ENCODE measurements at places on chromosomes 2 and 18.

- DNase-seq, result no peak
Observed at GRCh38 chr2:113703386-113704299, 52.8 kb downstream of the SLC35F5 start.

DNA sequence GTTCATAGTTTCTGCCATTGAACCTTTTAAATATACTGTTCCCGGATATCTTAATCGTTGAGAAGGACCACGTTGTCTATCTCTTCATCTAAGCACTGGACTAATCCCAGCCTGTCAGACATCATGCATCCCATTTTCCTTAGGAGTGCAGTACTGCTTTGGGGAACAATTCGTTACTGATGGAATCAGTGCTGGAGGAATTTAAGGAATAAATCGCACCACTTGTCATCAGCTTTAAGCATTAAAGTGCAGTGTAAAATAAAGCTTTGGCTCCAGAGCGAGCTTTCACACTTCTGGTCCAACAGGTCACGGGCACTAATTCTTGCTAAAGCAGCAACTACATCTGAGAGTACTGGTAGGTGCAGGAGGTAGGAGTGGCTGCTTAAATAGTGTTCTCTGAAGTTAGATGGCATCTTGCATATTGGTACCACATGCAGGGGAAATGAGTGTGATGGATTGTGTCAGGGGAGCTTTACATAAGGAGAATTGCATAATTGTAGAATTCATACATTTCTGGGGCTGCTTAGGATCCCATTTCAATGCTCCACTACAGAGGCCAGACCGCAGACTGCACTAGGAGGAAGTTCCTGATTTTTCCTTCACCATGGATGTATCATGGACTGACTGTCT lies 105.7 kb upstream of the RASGRP3 start:
- no peak for DNase-seq

DNA sequence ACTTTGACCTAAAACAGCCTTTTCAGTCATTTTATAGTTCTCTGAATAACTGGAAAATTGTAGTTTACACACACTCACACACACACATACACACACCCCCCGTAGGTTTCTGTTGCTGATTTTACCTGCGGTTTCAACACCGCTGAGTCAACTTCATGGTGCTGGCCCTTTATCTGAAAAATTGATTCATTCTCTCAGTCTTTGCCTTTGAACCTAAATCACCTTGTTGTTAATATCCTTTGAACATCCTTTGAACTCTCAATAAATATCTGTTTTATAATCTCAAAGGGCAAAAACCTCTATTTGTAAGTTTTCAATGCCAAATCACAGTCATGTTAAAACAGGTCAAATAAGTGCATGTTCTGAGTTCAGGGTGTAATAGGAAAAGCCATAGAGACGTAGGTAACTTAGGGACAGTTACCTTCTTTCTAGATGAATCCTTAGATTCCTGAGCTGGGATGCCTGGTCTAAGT lies 109.0 kb upstream of the BZW1 start:
- DNase-seq, result no peak

DNA sequence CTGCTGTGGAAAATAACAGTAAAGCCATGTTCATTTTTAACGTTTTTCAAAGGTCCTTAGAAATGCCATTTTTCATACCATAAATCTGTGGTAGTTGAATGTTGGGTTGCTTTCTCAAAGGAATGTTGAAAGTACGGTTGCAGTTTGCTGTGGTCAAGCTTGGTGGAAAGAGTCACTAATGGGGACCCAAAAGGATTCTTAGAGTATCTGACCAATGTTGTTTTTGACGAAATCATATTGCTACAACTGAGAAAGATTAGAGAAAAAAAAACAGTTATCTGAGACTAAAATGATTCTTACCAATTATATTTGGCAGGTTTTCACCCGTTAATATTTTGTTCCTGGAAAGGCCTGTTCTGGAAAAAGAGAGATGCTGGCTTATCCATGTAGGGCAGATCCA lies 439.5 kb upstream of the ETAA1 start:
- no peak for DNase-seq

GRCh38 chr18:77815666-77816338 lies 566.2 kb downstream of the GALR1 start:
- DNase-seq, result no peak

GRCh38 chr2:158692372-158693103 lies 102.6 kb upstream of the DAPL1 start:
- DNase-seq, result no peak

DNA sequence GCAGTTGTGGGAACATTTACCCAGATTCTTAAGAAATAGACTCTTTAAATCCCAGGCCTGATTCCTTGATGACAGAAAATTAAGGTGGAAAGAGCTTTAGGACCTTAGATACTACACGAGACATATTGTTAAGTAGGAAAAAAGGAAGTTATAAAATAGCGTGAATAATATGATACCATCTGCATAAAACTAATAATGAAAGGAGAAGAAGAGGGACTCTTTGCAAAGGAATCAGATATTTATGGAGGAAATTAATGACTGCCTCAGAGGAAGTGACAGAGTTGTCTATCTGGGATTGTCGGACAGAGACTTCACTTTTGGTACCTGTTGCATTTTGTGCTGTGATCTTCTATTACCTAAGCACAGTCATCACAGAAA lies 20.8 kb downstream of the APCDD1 start:
- DNase-seq, result no peak

DNA sequence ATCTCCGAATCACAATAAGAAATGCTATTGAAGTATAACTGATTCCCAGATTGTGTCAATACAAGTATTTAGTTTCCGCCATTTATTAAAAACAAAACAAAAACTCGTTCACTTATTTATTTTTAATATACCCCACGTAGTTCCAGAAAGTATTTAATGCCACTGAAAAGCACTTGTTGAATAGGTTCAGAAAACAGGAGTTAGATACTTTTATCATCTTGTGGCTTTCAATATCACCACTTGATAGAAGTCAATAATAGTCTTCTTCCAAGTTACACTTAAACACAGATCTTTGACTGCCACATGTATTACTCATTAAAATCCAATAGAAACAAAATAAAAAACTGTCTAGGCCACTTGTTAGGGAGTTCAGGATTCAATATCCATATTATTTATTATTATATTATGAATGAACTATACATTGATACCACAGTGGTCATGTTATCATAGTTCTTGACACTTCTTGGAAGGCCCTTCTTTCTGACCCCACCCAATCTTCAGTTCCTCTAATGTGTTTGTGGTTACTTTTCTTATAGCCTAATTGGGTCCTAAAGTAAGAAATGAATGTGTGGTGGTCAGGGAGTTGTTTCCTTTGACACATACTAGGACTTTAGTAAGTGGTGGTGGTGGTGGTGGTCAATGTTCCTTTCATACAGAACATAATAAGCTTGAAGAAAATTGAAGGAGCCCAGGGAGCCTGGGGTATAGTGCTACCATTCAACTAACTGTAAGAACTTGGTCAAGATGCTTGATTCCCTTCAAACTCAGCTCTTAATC lies 221.3 kb upstream of the ITGA4 start:
- no peak for DNase-seq

- no peak for DNase-seq
Observed at GRCh38 chr2:216139884-216140283, 30.7 kb downstream of the XRCC5 start.

GRCh38 chr18:46570134-46570533 lies 86.9 kb downstream of the LOXHD1 start:
- no peak for DNase-seq

DNA sequence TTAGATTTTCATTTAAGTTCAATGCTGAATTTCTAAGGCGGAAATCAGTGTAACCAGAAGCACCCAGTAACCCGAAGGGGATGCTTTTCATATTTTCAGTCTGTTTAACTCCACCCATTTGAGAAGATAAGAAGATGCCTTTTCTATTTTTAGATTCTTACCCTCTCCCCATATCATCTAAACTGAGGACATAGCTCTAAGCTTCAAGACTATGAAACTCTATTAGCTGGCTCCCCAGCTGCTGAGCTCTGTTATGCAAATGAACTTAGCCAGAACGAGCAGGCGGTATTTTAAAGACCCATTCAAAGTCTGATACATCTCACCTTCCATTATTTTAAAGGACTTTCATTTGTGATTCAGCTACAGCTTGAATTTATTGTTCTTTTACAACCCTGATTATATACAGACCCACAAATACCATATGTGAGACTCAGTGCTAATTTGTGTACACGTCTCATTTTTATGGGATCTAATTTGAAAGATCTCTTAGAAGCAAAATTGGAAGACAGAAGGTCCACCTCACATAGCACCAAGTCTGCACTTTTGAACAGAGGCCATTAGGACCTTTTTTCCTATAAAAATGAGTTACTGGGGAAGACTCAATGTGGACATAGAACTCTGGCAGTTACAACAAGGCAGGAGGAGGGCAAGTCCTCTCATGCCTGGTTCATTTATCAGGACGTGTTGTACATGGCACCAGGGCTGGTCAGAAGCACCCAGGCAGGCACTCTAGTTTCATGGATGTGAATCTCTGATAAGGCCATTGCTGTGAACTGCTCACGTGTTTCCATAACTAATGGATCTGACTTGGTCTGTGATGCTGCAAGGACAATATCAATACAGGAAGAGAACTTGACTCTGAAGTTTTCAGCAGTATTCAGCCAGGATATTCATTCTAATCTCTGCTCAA lies 16.3 kb downstream of the CDC42EP3 start:
- no peak for DNase-seq

GRCh38 chr18:76392349-76392748 lies 102.7 kb downstream of the ZNF516 start:
- no peak for DNase-seq

- no peak for DNase-seq
Observed at GRCh38 chr2:15031745-15032240, 399.3 kb downstream of the LRATD1 start.

DNA sequence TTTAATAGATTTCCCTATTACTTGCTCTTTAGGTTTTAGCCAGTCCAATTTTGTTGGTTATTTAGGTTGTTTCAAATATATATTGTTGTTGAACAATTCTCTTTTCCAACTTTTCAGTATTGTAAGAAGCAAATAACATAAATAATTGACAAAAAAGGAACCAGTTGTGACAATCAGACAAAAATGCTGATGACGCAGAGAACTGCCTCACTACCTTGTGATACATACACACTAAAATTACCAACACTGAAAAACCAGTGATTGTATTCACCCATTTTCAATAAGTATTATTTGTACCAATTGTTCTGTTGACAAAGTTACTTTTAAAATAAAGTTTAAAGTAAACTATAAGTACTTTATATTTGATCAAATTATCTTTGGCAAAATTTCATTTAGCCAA lies 43.1 kb upstream of the NABP1 start:
- no peak for DNase-seq

GRCh38 chr2:62362561-62362960 lies 143.4 kb downstream of the TMEM17 start:
- no peak for DNase-seq

DNA sequence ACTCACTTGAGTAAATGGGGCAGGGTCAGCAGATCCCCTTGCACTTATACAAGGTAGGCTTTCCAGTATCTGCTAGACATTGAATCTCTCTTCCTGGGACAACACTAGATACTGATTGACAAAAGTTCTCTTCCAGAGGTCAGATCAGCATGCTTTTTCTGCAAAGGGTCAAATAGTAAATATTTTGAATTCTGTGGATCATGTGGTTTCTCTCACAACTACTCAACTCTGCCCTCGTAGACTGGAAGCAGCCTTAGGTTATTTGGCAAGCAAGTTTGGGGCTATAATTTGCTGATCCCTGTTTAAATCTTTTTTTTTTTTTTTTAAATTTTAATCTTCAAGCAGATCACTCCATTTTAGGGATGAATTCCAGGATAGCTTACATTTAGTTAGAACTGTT lies 17.4 kb upstream of the NABP1 start:
- DNase-seq, result no peak

DNA sequence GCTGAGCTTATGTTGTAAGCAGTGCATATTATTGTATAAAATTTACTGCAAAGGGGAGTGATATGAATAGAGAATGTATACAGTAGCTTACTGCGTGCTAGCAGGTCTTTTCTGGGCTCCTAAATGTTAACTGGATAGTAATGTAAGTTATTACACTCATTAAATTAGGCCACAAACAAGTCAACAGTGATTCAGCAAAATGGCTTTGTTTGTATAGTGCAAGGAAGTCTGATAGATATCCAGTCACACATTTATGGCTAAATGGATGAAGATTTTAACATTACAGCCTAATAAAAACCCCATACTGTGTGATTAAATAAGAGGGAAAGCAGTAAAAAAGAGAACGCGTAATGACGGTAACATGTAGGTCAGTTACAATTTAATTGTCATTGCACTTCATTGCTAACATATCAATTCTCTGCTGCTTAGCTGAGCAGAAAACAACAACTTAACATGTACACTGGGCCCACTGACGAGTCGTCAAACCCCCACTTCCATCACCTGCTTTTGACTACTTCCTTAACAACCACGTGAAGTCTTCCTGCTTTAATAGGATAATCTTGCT lies 665.0 kb upstream of the FANCL start:
- DNase-seq, result no peak

GRCh38 chr18:46794607-46795006 lies 37.8 kb upstream of the ST8SIA5 start:
- DNase-seq, result no peak

- DNase-seq, result no peak
Observed at GRCh38 chr2:144426355-144426754, 93.6 kb downstream of the ZEB2 start.

GRCh38 chr2:238916176-238916874 lies 68.4 kb downstream of the TWIST2 start:
- no peak for DNase-seq

DNA sequence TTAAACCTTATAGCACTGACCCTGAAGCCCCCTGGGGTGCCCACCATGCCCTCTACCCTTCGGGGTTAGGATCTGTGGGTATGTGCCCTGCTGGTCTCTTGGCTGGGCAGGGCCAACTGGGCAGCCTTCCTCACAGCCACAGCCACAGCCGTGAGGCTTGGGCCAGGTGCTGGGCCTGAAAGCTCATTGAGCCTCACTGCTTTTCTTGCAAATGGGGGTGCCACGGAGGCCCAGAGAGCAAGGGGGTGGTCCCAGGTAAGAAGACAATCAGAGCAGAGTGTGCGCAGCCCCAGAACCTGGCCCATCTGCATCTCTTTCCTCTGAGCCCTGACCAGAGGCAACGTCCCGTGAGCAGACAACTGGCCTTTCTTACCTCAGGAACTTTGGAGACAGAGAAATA lies 34.7 kb downstream of the KCNF1 start:
- no peak for DNase-seq

- DNase-seq, result no peak
Observed at GRCh38 chr2:170038734-170039133, 139.2 kb upstream of the MYO3B start.
